ENCODE measurements at places on chromosomes 5 and 9.

DNA sequence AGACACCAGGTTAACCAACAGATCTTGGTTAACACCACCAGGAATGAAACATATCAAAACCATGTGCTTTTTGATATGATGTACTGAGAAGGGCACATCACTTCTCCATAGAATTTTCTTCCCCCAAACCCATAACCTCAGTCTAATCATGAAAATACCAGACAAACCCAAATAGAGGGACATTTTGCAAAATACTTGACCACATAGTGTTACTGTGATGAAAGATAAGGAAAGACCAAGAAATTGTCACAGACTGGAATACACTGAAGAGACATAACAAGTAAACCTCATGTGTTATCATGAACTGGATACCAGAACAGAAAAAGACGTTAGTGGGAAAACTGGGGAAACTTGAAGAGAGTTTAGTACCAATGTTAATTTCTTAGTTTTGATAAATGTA is 74.9 kb upstream of the VCAN start:
- DNase-seq: no peak

DNA sequence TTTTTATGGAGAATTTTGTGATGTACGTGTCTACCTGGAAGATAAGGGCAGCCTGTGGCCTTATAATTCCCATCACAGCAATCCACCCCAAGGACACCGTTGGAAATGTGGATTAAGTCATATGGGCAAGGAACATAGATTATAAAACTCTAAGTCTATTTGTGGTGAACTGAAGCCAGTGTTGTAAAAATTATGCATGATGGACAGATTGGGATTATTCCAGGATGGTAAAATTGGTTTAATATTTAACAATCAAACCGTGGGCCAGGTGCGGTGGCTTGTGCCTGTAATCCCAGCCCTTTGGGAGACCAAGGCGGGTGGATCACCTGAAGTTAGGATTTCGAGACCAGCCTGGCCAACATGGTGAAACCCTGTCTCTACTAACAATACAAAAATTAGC is 12.9 kb upstream of the SLC6A19 start:
- no peak for DNase-seq

- DNase-seq: no peak
Measured at GRCh38 chr5:132203464-132203818, 24.2 kb downstream of the P4HA2 start.

DNA sequence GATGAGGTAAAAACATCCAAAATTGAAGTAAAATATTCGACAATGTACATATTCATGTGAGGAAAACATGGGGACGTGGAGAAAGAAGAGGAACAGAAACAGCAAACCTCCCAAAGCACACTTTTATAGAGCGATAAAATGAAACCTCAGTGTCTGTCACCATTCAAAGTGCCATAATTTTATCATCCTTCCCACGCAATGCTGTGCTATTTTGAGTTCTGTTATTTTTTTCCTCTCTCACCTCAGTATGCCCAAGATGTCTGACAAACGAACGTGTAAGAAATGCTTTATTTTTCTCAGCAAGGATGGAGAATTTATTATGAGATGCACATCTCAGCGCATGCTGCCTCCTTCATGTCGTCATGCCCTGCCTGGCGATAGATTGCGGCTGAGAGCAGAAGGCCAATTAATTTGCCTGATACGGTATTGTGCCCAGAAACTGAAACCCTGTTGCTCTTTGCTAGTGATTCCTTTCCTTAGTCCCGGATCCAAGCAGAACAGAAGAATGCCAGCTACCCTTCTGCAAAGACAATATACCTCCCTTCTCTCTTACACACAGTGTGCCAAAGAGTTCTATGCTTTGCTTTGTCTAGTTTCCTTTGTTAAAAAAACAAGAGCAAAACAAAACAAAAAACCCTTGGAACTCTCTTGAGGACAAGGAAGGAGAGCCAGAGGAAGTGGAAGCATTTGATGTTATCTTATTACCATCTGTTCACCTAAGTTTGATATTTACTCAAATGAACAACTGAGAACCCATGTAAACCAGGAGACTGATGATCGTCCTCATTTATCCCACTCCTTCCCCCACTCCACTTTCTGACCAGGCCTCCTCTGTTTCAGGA is 192.4 kb downstream of the SEMA6A start:
- DNase-seq: no peak

DNA sequence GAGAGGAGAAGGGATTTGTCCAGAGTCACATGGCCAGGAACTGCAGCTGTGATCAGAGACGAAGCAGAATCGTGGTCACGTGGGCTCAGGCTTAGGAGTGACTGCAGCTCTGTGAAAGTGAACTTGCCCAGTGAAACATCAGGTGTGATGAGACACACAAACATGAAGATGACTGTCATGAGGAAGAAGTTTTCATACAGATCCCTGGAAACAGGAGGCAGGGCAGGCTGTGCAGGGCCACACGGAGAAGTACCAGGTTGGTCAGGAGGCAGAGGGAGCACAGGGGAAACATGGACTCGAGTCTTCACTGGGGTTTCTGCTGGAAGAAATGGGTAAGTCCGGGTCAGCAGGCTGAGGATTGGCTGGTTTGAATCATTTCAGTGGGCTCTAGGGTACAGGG is 64.1 kb downstream of the BARX1 start:
- no peak for DNase-seq

GRCh38 chr5:50905996-50906570 is 239.6 kb downstream of the PARP8 start:
- no peak for DNase-seq

DNA sequence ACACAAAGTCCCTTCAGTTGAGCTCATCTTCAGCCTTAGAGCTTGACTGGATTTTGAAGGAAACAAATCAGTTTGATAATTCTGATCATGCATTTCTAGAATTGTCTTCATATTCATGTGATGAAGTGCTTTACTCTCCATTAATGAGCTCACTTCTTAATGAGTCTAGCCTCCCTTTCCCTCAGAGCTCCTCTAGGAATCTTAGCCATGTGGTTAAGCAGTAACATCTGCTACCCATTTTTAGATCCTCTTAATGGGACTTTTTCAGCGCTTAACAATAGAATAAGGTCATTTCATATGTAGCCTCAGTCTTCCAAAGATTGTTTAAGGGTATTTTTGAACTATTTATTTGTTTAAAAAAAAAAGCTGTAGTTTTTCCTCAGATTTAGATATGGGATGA is 36.9 kb upstream of the LURAP1L start:
- DNase-seq: no peak

GRCh38 chr9:33211695-33212393 is 28.1 kb upstream of the SPINK4 start:
- DNase-seq: no peak

- DNase-seq: no peak
Measured at GRCh38 chr5:179140293-179140692, 80.1 kb downstream of the ZNF354C start.

- DNase-seq: no peak
Measured at GRCh38 chr5:149641000-149641576, 59.8 kb downstream of the ARHGEF37 start.

DNA sequence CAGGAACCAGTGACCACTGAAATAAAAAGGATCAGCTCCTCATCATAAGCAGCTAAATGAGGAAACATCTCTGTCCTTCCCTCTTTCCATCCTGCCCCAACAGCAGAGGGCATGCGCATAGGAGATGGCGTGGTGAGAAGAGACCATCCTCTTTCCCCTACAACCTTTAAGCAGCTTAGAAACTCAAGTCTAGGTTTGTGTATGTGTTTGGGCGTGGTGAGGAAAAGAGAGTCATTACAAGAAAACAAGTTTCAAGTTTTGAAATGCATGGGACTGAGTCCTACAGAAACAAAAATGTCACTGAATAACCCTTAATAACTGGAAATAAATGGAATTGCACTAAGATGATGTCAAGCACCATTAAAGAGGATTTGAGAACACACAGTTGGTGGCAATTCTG is 96.4 kb upstream of the IL12B start:
- no peak for DNase-seq

- no peak for DNase-seq
Measured at GRCh38 chr9:96061293-96061987, 185.9 kb downstream of the ERCC6L2 start.

GRCh38 chr5:179126506-179126991 is 66.4 kb downstream of the ZNF354C start:
- no peak for DNase-seq

DNA sequence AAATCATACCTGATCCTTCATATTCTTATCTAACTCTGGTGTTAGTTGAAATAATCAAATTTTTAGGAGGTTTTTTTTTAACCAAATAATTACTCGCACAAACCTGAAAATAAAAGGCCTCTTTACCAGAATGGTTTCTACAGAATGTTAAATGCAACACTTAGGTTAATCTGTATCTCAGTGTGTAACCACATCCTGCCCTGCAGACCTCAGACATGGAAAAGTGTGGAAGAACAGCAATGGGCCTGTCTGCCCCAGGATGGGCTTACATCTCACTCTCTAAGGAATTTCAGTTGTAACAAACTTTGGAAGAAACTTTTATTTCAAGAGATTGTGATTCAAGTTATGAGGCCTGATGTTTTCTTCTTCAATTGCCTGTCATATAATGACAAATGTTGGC is 32.5 kb upstream of the MIER3 start:
- DNase-seq: no peak

DNA sequence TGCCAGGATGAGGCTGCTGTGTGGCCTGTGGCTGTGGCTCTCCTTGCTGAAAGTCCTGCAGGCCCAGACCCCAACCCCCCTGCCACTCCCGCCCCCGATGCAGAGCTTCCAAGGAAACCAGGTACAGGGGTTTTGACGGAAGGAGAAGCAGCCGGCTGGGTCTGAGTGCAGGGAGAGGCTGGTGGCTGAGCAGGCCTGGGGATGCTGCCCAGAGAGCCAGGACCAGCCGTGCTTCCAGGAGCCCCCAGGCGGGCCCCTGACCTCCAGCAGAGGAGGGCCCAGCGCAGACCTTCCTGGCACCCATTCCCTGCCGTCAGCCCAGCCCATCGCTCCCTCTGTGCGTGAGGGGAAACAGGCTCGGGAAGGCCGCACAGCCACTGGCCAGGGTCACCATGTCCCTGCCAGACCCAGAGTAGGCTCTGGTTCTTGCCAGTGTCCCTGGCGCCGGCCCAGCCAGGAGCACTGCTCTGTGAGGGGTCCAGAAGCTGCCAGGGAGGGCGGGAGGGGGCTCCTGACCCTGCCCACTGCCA is 313 bp downstream of the LCN12 start:
- DNase-seq: no peak

GRCh38 chr5:124394700-124395245 is 351.7 kb downstream of the ZNF608 start:
- no peak for DNase-seq

DNA sequence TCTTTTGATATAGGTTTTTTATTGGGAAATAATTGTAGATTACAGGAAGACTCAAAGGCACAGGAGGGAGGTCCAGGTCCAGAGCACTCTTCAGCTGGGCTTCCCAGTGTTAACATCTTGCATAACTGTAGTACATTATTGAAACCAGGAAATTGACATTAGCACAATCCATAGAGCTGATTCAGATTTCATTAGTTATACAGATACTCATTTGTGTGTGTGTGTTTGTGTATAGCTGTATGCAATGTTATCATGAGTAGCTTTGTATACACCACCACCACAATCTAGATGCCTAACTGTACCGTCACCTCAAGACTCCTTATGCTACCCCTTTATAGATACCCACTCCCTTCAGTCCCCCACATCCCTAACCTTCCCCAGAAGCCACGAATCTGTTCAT is 47.9 kb downstream of the SLC36A1 start:
- DNase-seq: no peak

DNA sequence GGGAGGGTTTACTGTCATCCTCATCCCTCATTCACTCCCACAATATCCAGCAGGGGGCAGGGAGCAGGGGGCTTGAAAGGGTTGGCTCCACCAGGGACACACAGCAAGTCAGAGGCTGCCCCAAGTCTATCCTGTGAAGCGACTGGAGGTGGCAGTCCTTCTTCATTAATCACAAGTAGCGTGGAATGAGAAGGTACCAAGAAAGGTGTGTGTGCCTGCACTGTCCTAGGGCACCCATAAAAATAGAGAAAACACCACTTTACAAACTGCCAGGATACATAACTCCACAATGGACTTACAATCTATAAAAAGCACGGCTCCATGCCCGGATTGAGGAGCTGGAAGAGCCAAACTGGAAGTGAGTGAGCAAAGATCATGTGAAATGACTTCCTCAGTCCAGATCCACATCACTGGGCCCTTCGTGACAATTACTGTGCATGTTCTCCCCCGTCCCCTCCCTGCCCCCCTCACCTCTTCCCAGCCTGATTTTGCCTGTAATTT is 183.9 kb downstream of the SLIT3 start:
- DNase-seq: no peak

- DNase-seq: no peak
Measured at GRCh38 chr5:170747851-170748250, 35.7 kb upstream of the GABRP start.

- no peak for DNase-seq
Measured at GRCh38 chr5:150271923-150272322, 17.6 kb downstream of the CAMK2A start.

DNA sequence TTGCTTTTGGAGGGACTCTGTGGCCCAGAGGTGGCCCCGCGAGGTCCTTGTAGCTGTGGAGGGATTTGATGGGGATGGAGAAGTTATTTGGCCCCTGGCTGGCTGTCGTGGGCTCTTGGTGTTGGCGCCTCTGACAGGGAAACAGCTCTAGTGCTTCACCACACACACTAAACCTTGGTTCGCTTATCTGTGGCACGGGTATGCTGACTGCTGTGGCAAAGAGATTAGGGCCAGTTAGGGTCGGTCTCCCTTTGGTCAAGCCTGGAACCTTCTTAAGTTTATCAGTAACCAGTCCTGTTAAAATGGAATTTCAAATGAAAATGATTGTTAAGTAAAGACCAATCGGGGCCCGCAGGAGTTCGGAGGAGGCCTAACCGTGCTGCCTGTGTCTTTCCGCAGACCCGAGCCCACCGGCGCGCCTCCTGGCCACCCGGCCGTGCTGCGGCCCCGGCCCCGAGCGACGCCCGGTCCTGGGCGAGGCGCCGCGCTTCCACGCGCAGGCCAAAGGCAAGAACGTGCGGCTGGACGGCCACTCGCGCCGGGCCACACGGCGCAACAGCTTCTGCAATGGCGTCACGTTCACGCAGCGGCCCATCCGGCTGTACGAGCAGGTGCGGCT is 28.4 kb downstream of the NEURL1B start:
- no peak for DNase-seq

DNA sequence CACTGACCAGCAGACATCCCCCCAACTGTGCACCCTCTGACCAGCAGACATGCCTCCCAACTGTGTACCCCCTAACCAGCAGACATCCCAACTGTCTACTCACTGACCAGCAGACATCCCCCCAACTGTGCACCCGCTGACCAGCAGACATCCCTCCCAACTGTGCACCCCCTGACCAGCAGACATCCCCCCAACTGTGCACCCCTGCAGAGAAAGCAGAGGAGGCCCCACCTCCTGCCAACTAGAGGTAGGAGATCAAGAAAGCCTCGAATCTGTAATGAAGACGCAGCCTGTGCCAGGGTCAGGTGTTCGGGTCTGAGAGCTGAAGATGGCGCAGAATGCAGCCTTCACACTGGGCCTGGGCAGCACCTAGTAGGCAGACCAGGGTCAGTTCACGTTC is 29.8 kb upstream of the NSMF start:
- no peak for DNase-seq

DNA sequence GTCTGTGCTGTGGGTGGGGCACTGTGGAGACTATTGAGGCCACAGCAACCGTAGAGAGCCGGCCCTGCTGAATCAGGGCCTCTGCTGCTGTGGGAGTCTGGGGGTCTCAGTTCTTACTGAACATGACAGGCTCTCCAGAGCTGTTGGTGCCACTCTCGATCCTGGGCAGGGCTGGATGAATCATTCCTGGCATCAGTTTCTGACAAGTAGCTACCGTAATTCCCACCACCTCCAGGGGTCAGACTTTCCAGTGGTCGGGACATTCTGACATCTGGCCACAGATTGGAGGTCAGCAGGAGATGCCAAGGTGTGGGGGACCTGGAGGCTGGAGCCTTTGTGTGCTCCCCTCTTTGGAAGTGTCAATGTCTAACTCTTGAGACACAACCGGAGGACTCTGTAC is 188.4 kb downstream of the IRX2 start:
- DNase-seq: no peak

Measured in stimulated activated CD4-positive, alpha-beta T cell treated with anti-CD3 and anti-CD28 coated beads, Interleukin-2, amount 100 ng/mL, for 48 hours (primary cell).